ENCODE measurements at places on chromosomes 1 and 21.

GRCh38 chr1:156859523-156860112 is 701 bp upstream of the INSRR start:
- no peak for DNase-seq

- DNase-seq = no peak
Observed at GRCh38 chr1:207804721-207805468, 53.0 kb downstream of the CD46 start.

DNA sequence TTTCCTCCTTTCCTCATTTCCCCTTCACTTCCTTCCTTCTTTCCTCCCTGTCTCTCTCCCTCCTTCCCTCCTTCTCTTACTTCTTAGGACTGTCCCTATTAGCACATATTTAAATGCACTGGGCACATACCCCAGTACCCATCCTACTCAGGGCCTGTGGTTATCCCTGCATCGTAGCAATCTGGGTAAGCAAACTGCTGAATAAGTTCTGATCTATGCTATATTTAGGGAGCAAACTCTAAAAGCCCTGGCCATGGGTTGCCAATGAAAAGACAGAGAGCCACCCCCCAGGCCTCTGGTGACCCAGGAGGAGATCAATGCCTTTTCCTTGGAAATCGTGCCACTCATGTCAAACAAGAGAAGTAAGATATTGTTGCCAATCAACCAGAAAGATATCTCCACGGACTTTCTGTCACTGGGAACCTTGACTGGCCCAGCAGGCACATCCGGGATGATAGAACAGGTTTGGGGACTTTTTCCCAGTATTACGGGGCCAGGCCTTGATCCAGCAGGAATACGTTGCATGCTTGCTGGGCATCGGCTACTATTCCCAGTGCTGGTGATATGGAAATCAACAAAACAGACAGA is 5.4 kb downstream of the FAM3B start:
- no peak for DNase-seq

DNA sequence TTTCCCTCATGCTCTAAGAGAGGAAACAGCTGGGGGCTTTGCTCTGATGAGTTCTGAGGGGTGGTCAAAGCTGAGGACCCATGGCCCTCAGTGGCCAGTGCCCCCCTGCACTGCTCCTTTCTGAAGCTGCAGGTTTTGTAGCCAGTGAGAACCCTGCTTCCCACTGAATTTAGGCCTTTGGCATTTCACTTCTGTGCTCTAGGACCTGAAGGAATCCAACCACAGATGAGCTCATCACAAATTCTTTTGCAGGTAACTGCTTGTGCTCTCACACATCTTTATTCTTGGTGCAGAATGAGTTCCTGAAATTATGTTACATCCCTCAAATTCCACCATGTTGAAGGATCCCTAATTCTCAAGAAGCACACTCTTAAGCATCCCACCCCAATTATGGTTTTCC is 248.7 kb upstream of the IRF2BP2 start:
- no peak for DNase-seq

GRCh38 chr21:25790878-25791204 is 56.1 kb downstream of the GABPA start:
- no peak for DNase-seq

DNA sequence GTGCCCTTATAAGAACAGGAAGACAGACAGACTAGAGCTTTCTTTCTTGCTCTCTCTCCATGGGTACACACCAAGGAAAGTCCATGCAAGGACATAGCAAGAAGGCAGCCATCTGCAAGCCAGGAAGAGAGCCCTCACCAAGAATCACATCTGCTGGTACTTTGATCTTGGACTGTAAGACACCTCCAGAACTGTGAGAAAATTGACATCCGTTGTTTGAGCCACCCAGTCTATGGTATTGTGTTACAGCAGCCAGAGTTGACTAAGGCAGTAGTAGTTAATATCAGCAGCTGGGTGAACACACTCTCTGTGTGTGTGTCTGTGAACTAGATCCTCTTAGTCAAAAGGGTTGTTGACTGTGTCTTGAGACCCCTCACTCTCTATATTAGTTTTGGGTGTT is 53.8 kb upstream of the PPP2R5A start:
- DNase-seq = no peak

GRCh38 chr1:54238353-54239034 is 38.5 kb downstream of the MRPL37 start:
- DNase-seq = no peak

DNA sequence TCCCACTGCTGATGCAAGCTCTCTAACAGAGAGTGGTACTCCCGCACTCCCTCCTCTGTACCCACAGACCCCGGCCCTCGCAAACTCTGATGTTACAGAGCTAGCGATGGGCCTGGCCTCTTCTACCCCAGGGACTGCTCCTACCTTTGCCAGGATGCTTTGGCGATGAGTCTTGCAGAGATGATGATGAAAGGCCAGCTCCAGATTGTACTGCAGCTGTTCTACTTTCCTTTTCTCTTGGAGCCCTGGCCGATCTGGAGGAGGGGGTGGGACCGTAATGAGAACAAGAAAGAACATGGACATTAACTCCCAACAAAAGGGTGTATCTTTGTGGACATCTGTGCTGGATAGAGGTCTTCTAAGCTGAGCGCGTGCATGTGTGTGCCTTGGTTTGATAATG is 6.0 kb upstream of the LINGO4 start:
- no peak for DNase-seq

GRCh38 chr1:36625935-36626310 is 143.2 kb upstream of the CSF3R start:
- no peak for DNase-seq

Measured in T1000 (cell line).